ENCODE measurements at places on chromosomes 2 and 18. TPM values are rescaled to one million over a fixed set of nuclear protein-coding genes. Genes with fewer than 3 reads are reported as not detected.

The CABYR gene
- total RNA-seq: not detected

The SS18 gene
- total RNA-seq: 89.8 TPM

The DSG1 gene
- 0.14 TPM for total RNA-seq

The IL36RN gene
- total RNA-seq: not detected

The ZNF385B gene
- total RNA-seq: not detected

- DNase-seq: no peak
Observed at GRCh38 chr2:11679016-11679415, 9.0 kb upstream of the NTSR2 start.

DNA sequence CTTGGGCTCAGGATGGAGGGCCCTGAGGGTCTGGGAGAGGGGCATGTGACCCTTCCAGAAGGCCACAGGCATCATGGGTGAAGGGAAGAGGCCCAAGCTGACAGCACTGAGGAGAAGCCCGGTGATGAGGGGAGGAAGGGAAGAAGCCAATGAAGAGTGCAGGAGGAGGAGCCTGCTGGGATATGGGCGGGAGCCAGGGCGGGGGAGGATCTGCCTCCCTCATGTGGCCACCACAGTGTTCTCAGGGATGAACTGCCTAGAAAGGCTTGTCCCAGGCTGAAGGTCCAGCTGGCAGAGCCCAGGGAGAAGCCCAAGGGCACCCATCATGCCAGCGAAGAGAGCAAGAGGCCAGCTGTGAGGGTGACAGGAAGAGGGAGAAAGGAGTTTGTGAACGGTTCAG is 24.6 kb upstream of the PLB1 start:
- no peak for DNase-seq

- no peak for DNase-seq
Observed at GRCh38 chr2:206701952-206702605, 16.1 kb downstream of the DYTN start.

- no peak for DNase-seq
Observed at GRCh38 chr18:78807668-78808067, 171.9 kb upstream of the SALL3 start.

- DNase-seq: no peak
Observed at GRCh38 chr2:72261076-72261475, 113.4 kb upstream of the CYP26B1 start.

GRCh38 chr2:239896075-239896474 is 129.1 kb downstream of the NDUFA10 start:
- no peak for DNase-seq

DNA sequence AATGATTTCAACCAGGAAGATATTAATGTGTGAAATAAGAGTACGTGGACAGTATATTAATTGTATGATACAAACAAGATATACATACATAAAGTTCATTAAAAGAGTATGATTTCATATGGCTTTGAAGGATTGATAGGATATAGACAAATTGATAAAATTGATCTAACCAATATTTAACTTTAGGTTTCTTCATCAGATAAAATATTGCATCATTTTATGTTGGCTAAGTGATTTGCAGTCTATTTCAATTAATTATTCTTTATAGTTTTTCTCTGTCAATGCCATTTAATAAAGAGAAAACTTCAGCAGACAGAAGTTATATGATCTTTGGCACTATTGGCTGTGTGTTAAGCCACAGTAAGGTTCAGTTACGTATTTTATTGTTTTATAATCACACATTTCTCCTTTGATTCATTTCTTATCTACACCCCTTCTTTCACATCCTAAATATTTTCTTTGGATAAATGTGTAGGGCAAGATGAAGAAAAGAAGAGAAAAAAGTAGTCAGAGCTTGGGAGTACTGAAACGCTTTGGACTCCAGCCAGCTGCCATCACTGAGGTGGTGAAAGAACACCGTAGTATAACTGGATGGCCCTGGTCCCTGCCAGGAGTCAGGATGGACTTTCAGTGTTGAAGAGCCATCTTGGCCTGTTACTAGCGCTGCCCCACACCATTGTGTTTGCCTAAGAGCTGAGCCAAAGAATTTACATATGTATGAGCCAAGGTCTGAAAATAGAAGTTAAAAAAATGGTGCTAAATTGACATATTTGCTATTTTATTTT is 9.8 kb upstream of the CPS1 start:
- DNase-seq: no peak

DNA sequence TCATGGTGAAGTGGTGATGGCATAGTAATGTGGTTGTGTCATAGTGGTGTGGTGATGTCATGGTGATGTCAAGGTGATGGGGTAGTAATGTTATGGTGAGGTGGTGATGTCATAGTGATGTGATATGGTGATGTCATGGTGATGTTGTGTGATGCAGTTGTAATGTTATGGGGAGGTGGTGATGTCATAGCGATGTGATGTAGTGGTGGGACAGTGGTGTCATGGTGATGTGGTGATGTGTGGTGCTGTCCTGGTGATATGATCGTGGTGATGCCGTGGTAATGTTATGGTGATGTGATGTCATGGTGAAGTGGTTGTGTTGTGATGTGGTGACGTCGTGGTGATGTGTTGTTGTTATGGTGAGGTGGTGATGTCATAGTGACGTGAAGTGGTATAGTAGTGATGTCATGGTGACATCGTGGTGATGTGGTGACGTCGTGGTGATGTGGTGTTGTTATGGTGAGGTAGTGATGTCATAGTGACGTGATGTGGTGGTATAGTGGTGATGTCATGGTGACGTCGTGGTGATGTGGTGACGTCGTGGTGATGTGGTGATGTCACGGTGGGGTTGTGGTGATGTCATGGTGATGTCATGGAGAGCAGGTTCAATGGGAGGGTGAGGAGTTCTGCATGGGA is 242.7 kb upstream of the MYT1L start:
- no peak for DNase-seq

GRCh38 chr2:241003369-241003768 is 5.0 kb downstream of the SNED1 start:
- DNase-seq: no peak

- DNase-seq: no peak
Observed at GRCh38 chr2:106982350-106982749, 96.4 kb upstream of the ST6GAL2 start.

DNA sequence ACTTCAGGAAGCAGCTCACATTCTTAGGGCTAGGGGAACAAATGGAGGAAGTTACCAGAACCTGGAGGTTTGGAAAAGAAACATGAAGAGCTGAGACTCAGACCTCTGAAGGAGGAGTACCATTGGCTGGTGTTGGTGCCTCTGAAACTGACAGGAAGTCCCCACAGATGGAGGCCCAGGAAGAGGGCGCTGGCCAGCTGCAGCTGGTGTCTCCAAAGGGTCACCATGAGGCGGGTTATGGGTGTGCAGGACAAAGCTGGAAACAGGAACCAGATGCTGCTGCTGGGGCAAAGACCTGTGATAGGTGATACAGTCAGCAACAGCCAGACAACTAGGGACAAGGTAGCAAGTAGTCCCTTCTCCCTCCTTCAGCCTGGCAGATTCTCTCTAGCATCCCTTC is 136.5 kb upstream of the SERPINE2 start:
- DNase-seq: no peak

DNA sequence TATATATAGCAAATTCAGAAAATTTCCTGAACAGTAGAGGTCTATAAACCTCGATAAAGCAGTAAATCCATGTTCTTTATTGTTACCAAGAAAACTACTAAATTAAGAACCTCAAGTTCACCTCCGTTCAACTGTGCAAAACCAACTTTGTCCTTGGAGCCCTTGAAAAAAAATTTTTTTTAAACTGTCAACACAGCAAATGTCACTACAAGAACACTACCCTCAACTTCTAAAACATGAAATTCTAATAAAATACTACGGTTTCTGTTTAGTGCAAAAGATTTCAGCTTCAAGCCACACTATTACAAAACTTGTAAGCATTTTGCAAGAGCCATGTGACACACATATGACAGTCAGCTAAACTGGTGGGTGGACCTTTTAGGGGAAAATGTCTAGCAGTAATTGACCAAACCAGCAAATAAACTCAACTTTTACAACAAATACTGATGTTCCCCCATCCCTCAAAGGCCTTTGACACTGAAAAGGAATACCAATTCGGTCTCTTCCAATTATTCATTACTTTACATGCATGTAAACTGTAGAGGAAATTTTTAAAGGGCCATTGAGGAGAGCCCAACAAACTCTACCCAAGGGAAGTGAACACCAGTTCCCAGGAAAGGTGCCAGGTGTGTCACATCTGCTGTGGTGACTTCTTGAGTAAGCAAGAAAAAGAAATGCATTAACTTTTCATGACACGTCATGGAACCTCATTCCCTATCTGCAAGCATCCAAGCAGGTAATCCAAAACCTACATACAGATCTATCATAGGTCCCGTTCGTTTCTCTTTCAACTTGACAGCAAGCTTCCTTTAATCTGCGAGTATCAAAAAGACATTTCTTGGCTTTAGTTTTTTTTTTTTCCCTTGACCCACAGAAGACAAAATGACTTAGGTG is 1.4 kb downstream of the RAB1A start:
- peak; percentile 30 for DNase-seq

- DNase-seq: no peak
Observed at GRCh38 chr2:161975062-161975812, 98.8 kb downstream of the DPP4 start.

- DNase-seq: no peak
Observed at GRCh38 chr2:232877940-232878511, 8.0 kb downstream of the SNORC start.

DNA sequence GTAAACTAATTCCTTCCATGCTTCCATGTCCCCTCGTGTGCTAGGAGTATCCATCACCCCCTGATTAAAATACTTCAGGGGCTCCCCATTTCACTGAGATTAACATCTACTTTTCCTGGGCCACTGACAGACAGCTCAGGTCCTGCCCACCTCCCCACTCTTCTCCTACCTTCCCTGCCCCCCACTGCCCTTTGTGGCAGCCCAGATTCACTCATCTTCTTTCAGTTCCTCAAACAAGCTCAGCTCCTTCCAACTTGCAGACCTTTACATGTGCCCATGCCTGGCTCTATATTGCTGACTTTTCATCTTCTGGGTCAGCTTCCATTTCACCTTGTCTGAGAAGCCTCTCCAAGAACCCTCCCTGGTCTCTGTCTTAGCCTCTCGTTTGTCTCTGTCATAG is 12.0 kb downstream of the RUFY4 start:
- no peak for DNase-seq

GRCh38 chr18:76388891-76389423 is 106.1 kb downstream of the ZNF516 start:
- no peak for DNase-seq

DNA sequence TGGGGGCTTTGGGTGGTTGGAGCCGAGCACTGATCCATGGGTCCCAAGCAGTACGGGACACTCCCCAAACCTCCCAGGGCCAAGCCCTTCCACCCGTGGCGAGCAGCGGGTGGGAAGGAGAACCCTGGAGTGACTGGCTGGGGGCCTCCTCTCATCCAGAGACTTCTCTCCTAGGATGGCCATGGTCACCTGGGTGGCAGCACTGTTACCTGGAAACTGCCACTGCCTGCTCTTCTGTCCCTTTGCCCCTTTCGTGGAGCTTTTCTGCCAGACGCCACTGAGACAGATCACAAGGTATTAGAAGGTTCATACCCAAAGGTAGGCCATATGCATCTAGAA is 26.9 kb downstream of the CENPO start:
- no peak for DNase-seq

DNA sequence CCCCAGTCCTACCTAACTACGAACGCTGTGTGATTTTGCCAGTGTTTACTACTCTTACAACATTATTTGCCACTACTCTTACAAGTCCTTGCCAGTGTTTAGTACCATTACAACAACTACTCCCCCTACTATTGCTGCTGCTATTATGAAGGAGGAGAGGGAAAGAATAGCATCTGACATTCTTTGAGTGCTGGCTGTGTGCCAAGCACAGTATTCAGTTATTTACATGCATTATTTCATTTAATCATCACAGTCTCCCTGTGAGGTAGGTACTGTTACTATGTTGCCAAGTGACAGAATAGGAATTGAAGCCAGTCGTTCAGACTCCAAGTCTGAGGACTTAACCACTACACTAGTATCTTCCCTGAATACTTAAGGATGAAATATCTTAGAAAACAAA is 185.9 kb upstream of the FOSL2 start:
- no peak for DNase-seq

- no peak for DNase-seq
Observed at GRCh38 chr2:135647836-135648579, 93.6 kb upstream of the UBXN4 start.
